ENCODE measurements at places on chromosomes 16 and 17.

GRCh38 chr16:81263470-81264220 is 25.2 kb downstream of the BCO1 start:
- no peak for DNase-seq

- DNase-seq = no peak
Observed at GRCh38 chr16:12829096-12829888, 25.6 kb upstream of the CPPED1 start.

GRCh38 chr17:44097110-44097958 is 26.1 kb downstream of the HDAC5 start:
- DNase-seq = peak; percentile 90

DNA sequence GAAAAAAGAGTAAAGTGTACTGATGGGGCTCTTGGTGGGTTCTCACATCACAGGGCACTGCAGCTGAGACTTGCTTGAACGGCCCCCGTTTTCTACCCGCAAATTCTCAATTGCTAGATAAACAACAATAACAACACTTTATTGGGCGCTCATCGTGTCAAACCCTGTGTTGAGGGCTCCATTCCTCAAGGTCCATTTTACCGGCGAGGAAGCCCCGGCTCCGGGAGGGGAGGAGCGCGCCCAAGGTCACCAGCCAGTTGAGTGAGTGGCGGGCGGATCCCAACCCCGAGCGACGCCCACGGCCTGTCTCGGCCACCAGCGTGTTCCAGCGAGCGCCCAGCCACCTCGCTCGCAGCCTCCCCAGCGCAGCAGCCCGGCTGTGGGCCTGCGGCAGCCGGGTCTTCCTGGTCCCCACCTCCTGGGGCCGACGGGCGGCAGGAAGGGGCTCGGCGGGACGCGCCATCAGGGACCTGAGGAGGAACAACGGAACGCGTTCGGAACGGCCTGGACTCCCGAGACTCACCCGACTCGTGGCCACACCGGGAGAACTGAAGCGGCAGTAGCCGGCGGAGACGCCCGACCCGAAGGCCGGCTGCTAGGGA is 373 bp downstream of the CMC2 start:
- peak; percentile 60 for DNase-seq

- DNase-seq = peak; percentile 42
Observed at GRCh38 chr16:79912592-79913310, 312.2 kb upstream of the MAF start.

- DNase-seq = no peak
Observed at GRCh38 chr17:70544317-70544716, 375.0 kb downstream of the KCNJ2 start.

Data from RPMI7951 (cell line).